ENCODE measurements at places on chromosomes 5 and 9.
A peak's percentile ranks its signal among the peaks of the same experiment; 100 is the strongest.

- DNase-seq = no peak
Observed at GRCh38 chr5:13956471-13956870, 12.0 kb upstream of the DNAH5 start.

- no peak for DNase-seq
Observed at GRCh38 chr9:85248514-85249312, 493.0 kb downstream of the AGTPBP1 start.

DNA sequence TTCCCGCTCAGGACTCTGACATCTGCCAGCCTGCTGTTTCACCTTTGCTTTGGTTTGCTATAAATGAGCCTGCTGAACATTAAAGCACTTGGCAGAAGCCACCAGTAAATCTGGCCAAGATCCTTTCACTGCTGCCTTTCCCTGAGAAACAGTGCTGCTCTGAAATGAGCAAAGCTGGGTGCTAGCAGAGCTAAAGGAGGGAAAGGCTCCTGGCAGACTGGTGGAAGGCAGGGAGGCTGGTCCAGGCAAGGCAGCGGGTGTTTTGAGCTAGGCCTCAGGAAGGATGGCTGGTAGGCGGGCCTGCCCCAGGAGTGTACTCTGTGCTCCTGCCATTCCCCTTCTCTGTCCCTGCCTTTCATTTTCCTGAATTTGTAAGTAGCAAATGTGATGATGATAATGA, 52.5 kb upstream of the PTGS1 start:
- DNase-seq = no peak

DNA sequence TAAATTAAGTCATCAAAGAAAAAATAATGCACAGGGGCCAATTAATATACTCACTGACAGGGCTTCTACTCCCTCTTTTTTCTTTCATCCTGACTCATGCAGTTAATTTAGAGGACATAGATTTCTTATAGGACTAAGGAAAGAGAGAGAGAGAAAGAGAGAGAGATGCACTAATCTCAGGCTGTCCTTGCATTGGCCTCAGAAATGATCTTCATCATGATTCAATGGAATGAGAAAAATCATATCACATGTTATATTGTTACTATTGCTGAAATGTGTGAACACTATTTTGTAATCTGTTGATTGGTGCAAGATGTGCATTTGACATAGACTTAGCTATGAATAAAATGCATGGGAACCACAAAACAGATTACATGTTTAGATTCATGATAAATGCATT, 608.3 kb upstream of the NUDT12 start:
- DNase-seq = no peak

DNA sequence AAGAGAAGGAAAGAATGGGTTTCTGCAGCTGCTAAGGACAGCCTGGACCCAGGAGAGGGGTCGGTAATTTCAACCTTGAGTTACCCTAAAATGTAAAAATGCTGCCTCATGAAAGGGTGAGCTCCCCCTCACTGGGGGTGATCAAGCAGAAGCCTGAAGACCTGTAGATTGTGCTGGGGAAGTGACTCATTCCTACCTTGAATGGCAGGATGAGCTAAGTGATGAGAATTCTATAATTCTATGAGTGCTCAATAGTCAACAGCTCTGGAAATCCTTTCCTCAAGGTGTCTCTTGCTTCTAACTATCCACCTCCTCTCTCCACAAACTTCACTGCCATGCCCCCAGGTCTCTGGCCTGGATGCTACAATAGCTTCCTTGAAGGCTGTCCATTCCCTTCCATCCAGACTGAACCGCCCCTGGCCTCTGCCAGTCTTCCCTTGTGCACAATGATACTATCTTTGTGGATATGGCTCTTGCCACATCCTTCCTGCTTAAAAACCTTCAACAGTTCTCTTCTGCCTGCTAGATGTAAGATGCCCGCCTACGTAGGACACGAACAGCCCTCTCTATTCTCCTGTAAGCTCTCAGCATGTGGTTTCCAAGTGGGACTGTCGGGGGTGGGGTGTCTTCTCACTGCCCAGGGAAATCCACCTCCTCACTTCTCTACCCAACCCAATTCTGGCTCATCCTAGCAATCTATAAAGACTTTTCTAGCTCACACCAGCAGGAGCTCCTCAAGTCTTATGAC, 50.6 kb downstream of the PTPN3 start:
- no peak for DNase-seq

DNA sequence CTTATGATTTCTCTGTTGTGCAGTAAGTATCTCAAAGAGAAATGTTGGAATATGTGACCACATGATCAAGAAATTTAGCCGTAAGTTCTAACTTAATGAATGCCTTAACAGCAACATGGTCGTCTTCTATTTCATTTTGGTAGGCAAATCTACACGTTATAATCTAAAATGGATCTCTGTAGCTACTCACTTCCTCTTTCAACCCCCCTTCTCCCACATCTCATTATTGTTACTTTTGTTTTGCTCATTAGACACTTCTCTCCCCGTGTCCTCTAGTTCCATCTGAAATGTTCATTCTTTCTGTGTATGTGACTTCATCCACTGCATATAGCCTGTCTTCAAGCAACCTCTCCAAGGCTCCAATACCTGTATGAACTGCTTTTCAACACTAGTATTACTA, 27.1 kb upstream of the LPAR1 start:
- DNase-seq = peak; percentile 43

- no peak for DNase-seq
Observed at GRCh38 chr9:21688108-21689102, 114.0 kb upstream of the MTAP start.
